ENCODE measurements at places on chromosomes 7 and 10. TPM values are rescaled to one million over a fixed set of nuclear protein-coding genes. Genes with fewer than 3 reads are reported as not detected.

LIPF gene
- total RNA-seq = not detected

SPDYE9 gene
- total RNA-seq = not detected

FAM25G gene
- not detected for total RNA-seq

SFTPA1 gene
- not detected for total RNA-seq

VWC2 gene
- total RNA-seq = not detected

DNA sequence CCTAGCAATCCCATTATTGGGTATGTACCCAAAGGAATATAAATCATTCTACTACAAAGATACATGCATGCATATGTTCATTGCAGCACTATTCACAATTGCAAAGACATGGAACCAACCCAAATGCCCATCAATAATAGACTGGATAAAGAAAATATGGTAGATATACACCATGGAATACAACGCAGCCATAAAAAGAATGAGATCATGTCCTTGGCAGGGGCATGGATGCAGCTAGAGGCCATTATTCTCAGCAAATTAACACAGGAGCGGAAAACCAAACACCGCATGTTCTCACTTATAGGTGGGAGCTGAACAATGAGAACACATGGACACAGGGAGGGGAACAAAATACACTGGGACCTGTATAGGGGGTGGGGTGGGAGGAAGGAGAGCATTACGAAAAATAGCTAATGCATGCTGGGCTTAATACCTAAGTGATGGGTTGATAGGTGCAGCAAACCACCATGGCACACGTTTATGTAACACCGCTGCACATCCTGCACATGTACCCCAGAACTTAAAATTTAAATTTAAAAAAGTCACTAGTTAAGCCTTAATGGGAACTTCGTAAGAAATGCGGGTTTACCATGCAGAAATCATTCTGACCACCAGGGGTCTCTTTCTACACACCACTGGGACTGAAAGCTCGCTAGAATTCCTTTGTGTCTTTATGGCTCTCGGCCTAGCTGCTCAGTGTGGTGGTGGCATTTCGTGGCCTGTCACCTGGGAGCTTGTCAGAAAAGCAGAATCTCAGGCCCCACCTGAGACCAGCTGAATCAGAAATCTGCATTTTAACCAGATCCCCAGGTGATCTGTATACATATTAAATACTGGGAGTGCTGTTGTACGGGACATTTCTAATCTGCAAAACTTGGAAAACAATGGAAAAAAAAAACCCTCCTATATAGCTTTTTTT lies 9.5 kb downstream of the ANKRD1 start:
- no peaks in the 10 kb centered on the region for H3K27me3 ChIP-seq
- H3K4me3 ChIP-seq = no peak overlapping the region
- no peak overlapping the region for H3K27ac ChIP-seq
- peak; percentile 47 for DNase-seq
- H3K4me1 ChIP-seq = no peaks in the 10 kb centered on the region
- H3K36me3 ChIP-seq = peaks cover 5% of the 10 kb centered on the region

DNA sequence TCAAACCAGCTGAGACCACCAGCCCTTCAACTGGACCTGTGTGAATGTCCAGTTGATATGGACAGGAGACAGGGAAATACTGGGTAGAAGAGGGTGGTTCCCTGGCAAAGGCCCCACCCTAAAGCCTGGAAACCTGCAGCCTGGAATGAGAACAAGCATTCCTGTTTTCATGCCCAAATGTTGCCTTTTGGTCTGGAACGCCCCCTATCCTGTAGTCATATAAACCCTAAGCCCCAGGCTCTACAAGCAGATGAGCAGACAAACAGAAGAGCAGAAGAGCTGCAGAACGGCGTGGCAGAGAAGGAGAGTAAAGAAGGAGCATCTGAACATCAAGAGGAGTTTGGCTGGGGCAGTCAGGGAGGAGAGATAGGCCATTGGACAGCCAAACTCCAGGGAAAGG lies 38.4 kb downstream of the SYPL1 start:
- no peaks in the 10 kb centered on the region for H3K27me3 ChIP-seq
- no peaks in the 10 kb centered on the region for H3K36me3 ChIP-seq
- H3K27ac ChIP-seq = no peak overlapping the region
- no peak overlapping the region for H3K4me3 ChIP-seq

GRCh38 chr7:155348806-155349205 lies 51.1 kb downstream of the INSIG1 start:
- peaks cover 4% of the 10 kb centered on the region for H3K27me3 ChIP-seq
- no peak overlapping the region for H3K4me3 ChIP-seq
- H3K27ac ChIP-seq = no peak overlapping the region
- H3K4me1 ChIP-seq = peaks cover 4% of the 10 kb centered on the region
- no peak for DNase-seq
- no peaks in the 10 kb centered on the region for H3K36me3 ChIP-seq

DNA sequence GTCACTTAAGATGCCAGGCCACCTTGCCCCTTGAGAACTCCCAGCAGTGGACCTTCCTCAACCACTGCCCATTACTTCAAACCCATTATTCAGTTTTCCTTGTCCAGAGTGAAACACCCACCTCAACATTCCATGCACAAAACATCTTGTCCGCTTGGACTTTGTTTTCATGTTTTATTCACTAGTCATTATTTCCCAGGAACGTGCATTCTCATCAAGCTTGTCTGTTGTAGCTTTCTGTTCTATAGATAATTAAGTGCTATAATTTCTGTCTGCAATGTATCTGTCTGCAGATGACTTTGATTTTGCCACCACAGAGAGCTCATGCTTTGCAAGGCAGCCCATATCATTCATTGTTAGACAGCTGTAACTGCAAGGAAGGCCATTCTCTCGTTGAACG lies 117.4 kb downstream of the RAB18 start:
- no peaks in the 10 kb centered on the region for H3K4me1 ChIP-seq
- H3K36me3 ChIP-seq = no peaks in the 10 kb centered on the region
- H3K27me3 ChIP-seq = no peaks in the 10 kb centered on the region

- no peaks in the 10 kb centered on the region for H3K36me3 ChIP-seq
- H3K27ac ChIP-seq = no peak overlapping the region
- H3K27me3 ChIP-seq = no peaks in the 10 kb centered on the region
- DNase-seq = no peak
- no peaks in the 10 kb centered on the region for H3K4me1 ChIP-seq
Measured at GRCh38 chr10:133044401-133044811, 43.3 kb upstream of the ADGRA1 start.

DNA sequence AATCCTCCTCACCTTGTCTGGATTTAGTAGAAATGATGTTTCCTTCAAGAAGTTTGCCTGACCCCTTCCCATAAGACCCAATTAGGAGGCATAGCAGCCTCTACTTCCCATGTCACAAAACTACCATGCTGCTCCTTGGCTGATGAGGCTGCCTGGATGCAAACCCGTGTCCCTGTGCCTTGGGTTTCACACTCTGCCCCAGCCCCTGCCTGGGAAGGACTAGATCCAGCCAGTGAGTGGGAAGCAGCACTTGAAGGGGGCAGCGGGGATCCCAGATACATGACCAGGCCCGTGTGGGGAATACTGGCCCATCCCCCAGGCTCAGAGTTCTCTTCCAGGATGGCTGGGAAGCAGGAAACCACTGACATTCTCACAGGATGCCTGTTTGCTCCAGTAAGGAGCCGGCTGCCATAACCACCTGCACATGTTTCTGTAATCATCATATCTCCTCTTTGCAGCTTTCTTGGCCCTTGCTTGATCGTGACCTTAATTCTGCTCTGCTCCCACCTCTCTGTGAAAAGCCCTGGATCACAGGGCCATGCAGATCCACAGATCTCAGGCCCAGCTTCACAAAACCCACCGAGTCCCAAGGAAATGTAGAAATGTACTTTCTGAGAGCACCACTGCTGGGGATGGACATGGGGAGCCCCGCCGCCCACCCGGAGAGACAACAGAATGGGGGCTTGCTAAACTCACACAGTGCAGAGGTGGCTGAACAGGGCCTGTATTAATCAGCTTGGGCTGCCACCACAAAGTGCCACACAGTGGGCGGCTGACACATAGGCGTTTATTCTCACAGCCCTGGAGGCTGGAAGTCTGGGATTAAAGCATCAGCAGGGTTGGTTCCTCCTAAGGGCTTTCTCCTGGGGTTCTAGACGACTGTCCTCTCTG lies 287.8 kb upstream of the IGFBP3 start:
- DNase-seq = no peak
- H3K4me1 ChIP-seq = no peaks in the 10 kb centered on the region
- no peak overlapping the region for H3K4me3 ChIP-seq

DNA sequence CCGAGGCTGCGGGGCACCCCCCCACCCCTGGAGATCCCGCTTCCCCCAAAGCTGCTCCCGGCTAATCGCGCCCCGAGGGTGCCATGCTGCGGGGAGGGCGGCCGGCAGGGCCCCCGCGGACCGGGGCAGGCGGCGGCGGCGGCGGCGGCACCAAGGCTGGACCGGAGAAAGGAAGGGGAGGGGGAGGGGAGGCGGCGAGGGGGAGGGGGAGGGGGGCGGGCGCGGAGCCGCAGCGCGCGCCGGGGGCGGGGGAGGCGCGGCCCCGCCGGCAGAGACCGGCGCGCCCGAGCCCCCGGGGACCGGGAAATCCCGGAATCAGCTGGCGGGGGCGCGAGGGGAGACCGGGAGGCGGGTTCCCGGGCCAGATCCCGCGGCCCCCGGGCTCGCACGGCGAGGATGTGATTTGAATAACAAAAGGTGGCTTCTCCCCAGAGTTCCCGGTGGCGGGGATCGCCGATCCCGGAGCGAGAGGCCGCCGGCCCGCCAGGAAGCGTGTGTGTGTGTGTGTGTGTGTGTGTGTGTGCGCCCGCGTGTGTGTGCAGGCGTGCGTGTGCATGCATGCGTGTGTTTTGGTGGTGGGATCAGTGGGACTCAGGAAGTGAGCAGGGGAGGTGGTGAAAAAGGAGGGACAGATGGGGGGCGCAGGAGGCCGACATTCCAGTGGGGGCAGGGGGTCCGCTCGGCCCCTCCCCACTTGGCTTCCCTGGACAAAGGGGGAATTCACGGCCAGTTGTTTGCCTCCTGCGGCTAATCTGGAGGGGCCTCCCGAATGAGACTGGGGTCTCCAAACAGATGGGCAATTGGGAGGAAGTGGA lies 99.5 kb downstream of the HIP1 start:
- peak; percentile 6 for DNase-seq
- H3K27ac ChIP-seq = no peak overlapping the region
- H3K27me3 ChIP-seq = no peaks in the 10 kb centered on the region
- peak overlapping the region; percentile 54 for H3K4me3 ChIP-seq

- DNase-seq = no peak
- no peak overlapping the region for H3K4me3 ChIP-seq
- no peaks in the 10 kb centered on the region for H3K4me1 ChIP-seq
- no peak overlapping the region for H3K27ac ChIP-seq
- H3K36me3 ChIP-seq = no peaks in the 10 kb centered on the region
Measured at GRCh38 chr10:88651101-88651551, 13.1 kb upstream of the LIPF start.

GRCh38 chr7:132964876-132965275 lies 117.0 kb downstream of the CHCHD3 start:
- H3K4me1 ChIP-seq = no peaks in the 10 kb centered on the region
- H3K27ac ChIP-seq = no peak overlapping the region
- H3K27me3 ChIP-seq = no peaks in the 10 kb centered on the region

DNA sequence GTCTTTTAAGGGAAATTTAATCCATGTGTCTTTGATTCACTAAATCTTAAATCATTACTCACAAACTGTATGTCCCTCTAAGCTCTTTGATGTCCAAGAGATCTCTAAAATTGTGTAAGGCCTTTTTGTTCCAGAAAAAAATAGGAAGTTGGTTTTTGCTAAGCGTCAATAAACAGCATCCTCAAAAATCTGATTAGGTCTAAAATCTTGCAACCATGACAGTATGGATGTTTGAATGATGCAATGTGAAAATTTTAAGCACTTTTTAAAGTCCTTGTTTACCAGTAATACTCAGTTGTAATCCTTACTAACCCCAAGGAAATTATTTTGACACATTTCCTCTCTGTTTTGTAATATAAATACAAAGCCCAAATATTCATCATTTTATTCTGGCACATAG lies 6.8 kb downstream of the MET start:
- H3K27ac ChIP-seq = no peak overlapping the region
- no peaks in the 10 kb centered on the region for H3K27me3 ChIP-seq
- no peaks in the 10 kb centered on the region for H3K4me1 ChIP-seq
- no peak overlapping the region for H3K4me3 ChIP-seq

GRCh38 chr7:92623544-92623943 lies 33.4 kb upstream of the FAM133B start:
- H3K27me3 ChIP-seq = no peaks in the 10 kb centered on the region
- DNase-seq = no peak
- no peak overlapping the region for H3K27ac ChIP-seq
- no peaks in the 10 kb centered on the region for H3K36me3 ChIP-seq
- peaks cover 30% of the 10 kb centered on the region for H3K4me1 ChIP-seq
- H3K4me3 ChIP-seq = no peak overlapping the region

DNA sequence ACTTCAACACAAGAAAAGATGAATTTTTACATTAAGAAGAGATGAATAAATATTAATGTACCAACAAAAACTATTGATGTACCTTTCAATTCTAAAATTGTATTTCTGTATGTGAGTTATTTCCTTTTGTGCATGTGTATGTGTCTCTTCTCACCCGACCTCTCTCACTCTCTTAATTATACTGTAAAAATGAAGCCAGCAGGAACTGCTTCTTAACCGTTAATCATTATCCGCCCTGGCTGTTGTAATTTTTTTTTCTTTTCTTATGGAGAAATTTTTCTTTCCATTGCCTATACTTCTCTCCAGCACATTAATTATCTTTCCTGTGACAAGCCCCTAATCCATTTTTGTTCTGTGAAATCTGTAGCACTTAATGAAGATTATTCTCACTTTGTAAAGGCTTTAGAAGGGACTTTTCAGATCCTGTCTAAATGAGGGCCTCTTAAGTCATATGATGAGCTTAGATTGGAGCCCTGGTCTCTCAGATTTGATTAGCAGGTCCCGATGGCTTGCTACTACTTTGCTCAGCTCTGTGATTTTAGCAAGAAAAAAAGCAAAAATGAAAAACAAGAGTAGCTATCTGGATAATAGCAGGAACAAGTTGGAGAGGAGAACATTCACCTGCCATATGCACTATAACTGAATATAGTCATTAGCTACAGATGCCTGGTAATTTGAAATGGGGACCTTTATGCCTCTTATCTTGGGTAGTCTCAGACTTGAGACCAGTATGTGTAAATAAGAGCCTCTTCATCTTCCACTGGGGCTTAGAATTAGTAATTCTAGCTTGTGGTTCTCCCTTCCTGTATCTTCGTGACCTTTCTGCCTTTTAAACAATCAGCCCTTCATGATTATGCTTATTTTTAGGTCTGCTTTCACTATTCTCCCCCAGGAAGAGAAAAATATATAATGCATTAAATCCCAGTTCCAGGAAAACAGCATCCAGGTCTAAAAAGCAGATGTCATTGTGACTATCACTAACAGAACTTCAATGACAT lies 80.0 kb upstream of the COL1A2 start:
- H3K4me3 ChIP-seq = no peak overlapping the region
- no peaks in the 10 kb centered on the region for H3K36me3 ChIP-seq
- no peaks in the 10 kb centered on the region for H3K27me3 ChIP-seq

DNA sequence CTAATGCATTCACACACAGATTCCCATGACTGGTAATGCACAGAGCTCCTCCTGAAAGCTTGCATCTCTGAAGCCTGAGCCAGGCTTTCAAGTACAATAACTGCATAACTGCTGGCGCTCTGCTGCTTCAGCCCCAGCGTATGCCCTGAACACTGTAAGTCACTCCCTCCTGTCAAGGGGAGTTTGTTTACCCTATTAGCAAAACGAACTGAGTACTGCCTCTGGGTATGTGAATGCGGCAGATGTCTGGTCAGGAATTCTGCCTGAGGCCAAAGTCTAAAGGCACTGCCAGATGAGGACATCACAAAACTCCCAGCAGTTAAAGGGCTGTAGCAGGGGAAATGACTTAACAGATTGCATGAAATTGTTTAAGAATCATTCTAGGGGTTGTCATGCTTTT lies 97.7 kb downstream of the NRCAM start:
- no peak for DNase-seq
- H3K36me3 ChIP-seq = no peaks in the 10 kb centered on the region
- no peak overlapping the region for H3K4me3 ChIP-seq
- no peak overlapping the region for H3K27ac ChIP-seq

All from CD8-positive, alpha-beta memory T cell (primary cell).